Kidney (tissue), 22 donors: ENCODE measurements at places on chromosomes 5 and 9. TPM values are rescaled to one million over a fixed set of nuclear protein-coding genes. Genes with fewer than 3 reads are reported as not detected.

DNA sequence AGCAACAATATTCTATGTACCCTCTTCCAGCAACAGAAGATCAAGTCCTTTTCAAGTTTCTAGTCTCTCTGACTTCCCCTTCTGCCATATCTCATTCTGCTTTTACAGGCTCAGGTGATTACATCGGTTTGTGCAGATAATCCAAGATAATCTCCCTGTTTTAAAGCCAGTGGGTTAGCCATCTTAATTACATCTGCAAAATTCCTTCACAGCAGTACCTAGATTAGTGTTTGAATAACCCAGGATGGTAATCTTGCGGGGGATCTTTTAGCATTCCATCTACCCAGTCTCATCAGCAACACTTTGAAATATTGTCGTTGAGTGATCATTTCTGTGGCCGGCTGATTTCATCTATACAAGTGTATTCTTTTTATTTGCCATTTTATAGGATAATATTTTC lies 130.2 kb downstream of the GHR start:
- DNase-seq = no peak

DNA sequence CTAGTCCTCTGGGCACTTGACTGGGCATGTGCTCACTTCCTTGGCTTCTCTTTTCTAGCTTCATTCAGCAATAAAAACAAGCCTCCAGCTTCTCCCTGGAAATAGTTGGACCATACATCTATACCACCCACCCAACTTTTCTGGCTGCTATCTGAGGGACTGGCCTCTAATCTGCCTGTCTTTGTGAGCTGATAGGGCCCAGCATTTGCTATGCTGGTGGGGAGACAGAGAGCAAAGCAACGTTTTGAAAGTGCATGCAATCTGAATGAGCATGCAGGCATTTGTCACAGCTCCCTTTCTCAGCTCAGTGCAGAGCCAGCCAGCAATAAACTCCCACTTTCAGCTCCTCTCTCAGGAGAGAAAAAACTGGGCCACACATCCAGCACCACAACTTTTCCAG lies 50.7 kb upstream of the ISOC1 start:
- no peak for DNase-seq

GRCh38 chr9:2481216-2481615 lies 140.4 kb upstream of the VLDLR start:
- no peak for DNase-seq

DNA sequence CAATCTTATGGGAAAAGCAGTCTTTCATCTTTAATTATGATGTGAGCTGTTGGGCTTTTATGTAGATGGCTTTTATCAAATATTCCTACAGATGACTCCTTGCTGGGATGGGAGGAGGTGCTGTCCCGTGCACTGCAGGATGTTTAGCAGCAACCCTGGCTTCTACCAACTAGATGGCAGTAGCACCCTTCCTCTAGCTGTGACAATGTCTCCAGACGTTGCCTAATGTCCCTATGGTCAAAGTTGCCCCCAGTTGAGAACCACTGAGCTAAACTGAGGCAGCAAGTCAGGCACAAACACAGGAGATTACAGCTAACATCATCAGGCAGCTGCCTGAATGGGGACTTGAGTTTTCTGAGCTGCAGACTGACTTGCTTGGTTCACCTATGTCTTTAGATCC lies 401.9 kb upstream of the PDE4D start:
- DNase-seq = no peak

GRCh38 chr9:126109575-126109974 lies 217.1 kb upstream of the MVB12B start:
- DNase-seq = no peak

DNA sequence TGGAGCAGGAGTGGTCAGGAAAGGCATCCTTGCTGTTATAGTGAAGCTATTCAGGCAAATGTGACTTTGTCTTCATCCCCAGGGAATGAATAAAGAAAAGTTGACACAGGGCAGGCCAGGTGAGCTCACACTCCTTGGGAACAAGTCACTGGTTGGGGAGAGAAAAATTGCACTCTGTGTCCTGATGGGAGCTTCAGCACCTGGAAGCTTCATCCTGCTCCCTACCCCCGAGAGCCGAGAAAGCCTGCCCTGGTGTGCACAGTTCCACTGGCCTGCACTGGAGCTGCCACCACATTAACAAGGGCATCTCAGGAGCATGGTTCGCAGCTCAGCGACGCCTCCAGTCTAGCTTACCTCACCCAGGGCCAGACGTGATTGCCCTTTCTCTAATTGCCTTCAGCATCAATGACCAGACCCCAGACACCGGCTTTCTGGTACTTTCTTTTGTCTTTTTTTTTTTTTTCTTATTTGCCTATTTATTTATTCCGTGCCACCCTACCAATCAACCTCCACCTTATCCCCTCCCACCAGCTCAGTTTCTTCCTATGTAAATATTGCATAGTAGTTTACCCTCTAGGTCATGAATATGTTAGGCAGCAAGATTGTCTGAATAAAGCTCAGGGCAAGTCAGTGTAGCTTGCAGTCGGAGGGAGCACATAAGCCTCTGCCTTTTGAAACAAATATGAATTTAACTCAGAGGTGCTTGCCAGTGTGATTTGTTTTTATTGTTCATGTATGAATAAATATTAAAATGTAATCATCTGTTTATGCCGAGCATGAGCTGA lies 87.4 kb downstream of the DOCK2 start:
- no peak for DNase-seq

GRCh38 chr5:138139781-138140090 lies 508 bp upstream of the NME5 start:
- DNase-seq = no peak

DNA sequence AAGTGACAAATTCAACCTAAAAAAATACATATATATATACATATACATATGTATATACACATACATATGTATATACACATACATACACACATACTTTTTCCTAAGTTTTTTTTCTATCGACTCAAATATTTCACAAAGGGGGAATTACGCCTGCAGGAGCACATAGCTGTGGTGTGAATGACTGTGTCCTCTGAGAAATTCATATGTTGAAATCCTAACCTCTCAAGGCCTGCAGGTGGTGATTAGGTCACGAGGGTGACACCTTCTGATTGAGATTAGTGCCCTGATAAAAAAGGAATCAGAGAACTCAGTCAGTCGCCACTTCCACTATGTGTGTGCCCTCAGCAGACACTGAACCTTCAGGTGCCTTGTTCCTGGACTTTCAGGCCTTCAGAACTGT lies 248.7 kb downstream of the SEMA5A start:
- DNase-seq = no peak

- no peak for DNase-seq
Measured at GRCh38 chr5:168778536-168778935, 199.4 kb upstream of the PANK3 start.

DNA sequence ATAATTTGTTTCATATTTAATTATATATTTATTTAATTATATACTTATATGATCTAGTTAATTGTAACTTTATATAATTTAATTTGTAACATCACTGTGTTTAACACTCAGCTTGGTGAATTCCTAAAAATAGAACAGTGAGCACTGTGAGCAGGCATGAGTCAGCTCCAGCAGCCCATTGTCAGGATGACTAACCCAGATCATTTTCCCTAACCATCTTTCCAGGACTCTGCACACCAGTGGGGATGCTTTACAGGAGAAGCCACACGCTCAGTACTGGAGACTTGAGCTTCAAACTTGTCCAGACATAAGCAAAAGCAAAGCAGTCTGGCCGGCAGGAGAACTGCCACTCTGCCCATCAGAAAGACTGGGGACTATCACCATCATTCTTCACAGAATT lies 446.2 kb upstream of the TRPC7 start:
- no peak for DNase-seq

GRCh38 chr9:91411096-91411771 lies 12.4 kb downstream of the NFIL3 start:
- no peak for DNase-seq

Gene CCNI2
- 3.4 TPM for total RNA-seq

Gene MAMDC4
- total RNA-seq = 8.1 TPM

Gene SPACA9
- 8.7 TPM for total RNA-seq

Gene SGCD
- total RNA-seq = 2.7 TPM

Gene TYRP1
- total RNA-seq = 0.41 TPM

Gene ADAMTS19
- total RNA-seq = not detected

Gene PCDHB10
- 2.3 TPM for total RNA-seq
